ENCODE measurements at places on chromosomes 4 and X. TPM values are rescaled to one million over a fixed set of nuclear protein-coding genes. Genes with fewer than 3 reads are reported as not detected.

GRCh38 chrX:133530960-133531359 lies 115.7 kb upstream of the GPC4 start:
- no peak for DNase-seq

GRCh38 chr4:119284876-119285780 lies 36.8 kb downstream of the FABP2 start:
- peak; percentile 29 for DNase-seq

DNA sequence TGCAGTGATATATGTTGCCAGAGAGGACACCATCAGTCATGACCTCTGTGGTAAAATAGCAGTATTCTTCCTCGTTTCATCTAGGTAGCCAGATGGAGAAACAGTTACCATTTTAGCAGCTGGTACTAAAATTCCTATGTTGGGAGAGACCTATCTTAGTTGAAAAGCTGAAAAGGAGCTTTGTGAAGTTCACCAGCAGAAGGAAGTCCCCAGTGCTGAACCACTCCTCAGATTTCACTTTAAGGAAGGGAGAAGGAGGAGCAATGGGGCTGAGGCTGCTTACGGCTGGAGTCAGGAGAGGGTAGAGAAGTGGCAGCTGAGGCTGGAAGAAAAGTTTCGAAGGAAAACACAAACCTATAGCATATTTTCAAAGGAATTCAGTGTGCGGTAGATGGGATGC lies 103.7 kb downstream of the ATXN3L start:
- peak; percentile 15 for DNase-seq

DNA sequence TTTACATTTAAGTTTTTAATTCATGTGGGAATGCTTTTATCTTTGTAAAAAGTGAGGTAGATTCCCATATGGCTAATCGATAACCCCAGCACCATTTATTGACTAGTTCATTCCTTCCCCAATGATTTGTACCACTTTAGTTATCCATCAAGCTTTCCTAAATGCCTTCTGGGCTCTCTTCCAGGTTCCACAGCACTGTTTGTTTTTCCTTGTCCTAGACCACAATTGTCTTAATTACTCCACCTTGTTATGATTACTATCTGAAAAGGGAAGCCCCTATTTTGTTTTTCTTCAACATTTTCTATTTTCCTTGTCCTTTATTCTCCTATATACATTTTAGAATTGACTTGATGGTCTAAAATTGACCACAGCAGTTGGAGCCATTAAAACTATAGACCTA lies 48.5 kb upstream of the GPRIN3 start:
- peak; percentile 38 for DNase-seq

The ERVMER34-1 gene
- not detected for total RNA-seq

The CSAG3 gene
- total RNA-seq: 2.6 TPM

- DNase-seq: no peak
Measured at GRCh38 chr4:11367371-11367770, 61.3 kb downstream of the HS3ST1 start.

DNA sequence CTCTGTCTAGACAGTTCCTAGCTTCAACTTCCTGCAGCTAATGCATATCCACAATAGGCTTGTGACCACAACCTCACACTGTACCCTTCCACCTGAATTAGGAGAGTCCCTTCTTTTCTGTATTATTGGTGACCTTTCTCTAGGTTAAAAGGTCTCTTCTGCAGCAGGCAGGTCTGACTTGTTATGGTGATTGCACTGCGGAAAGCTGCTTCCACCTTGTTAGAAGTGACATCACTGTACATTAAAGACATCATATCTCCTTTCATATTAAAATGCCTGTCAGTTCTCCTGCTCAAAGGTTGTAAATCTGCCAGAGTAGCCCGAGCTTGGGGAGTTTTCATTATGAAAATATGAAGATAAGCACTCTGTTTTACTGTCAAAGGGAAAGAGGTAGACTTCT lies 21.5 kb upstream of the LSM6 start:
- no peak for DNase-seq

Measured in M059J (cell line).